ENCODE measurements at places on chromosomes 16 and 17.

GRCh38 chr17:27282054-27282551, 11.8 kb upstream of the WSB1 start:
- no peak for DNase-seq

- DNase-seq = no peak
Measured at GRCh38 chr16:55643161-55643970, 12.4 kb upstream of the SLC6A2 start.

DNA sequence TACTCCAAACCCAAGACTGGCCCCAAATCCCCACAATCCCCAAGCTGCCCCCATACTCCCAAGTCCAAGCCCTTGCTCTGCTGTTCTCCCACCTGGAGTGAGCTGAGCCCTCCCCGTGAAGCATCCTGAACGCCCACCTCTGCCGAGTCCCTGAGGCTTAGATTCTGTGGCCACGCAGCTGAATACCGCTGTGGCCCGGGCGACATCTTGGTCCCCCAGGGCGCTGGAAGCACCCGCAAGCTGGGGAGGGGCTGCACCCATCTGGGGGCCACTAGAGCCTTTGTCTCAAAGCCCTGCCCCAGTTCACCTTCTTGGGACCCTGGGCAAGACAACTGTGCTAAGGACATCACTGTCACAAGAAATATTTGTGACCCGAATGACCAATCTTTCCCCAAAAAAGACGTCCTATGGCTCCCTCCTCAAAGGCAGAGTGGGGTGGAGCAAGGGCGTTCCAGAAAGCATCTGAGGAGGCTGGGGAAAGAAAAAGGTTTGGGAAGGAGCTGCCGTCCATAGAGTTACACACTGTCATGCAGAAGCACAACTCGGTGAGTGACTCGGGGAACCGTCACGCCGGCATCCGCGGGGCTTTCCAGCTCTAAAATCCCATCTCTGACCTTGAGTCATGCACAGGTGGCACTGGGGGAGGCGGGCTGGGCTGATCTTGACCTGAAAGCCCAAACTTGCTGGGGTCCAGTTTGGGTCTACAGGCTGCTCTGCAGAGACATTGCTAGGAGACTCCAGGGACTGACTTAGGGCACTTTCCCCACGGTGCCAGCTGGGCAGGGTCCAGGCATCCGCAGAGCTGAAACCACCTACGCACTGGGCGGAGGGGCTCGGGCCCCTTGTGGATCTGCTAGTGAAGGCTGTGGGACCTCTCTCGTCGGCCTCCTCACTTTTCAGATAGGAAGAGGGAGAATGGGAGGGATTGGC, 6.6 kb downstream of the PTX4 start:
- no peak for DNase-seq

GRCh38 chr17:82247182-82247823, 18.5 kb downstream of the SLC16A3 start:
- DNase-seq = no peak

DNA sequence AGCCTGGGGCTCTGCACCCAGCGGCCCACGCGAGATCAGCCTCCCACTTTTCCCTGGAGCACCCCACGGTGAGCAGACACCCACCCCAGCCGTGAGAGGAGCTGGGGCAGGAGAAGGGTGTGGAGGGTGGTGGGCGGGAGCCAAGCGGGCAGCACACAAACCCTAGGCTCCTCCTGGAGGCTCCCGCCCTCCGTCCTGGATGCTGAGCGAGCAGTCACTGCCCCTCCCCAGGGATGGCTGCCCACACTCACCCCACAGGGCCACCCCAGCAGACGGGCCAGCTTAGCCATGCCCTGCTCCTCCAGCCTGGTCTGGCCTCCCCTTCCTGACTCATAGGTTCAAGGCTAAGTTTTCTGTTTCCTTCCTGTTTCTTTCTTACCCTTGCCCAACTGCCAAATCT, 15.7 kb upstream of the ABCC3 start:
- DNase-seq = no peak

DNA sequence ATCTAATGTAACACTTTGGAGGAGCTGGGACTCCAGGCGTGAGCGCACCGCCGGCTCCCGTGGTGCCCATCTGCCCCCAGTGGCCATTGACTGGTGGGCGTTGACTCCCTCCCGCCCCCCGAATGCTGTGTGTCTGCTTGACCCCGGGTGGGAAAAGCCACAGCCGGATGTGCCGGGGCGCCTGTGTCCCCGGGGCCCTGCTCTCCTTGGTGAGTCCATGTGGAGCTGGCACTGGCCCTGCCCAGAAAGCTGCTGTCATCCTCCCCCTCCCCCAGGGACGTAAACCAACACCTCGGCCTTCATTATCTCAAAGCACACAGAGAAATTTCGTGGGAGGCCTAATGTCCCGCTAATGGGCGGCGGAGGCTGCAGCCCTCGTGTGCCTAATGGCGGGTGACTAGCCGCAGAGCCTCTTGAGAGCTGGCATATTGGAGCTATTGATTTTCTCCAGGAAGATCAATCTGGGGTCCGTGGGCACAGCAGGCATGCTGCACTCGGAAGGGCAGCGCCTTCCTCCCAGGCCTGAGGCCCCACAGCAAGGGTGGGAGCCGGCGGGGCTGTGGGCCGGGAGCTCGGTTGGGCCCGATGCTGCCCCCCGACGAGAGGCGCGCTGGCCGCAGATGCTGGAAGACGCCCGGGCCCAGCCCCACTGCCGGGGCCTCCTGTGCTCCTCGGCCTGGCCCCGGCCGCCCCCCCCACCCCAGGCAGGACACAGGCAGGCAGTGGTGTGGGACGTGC, 4.0 kb upstream of the PERCC1 start:
- DNase-seq = peak; percentile 86

DNA sequence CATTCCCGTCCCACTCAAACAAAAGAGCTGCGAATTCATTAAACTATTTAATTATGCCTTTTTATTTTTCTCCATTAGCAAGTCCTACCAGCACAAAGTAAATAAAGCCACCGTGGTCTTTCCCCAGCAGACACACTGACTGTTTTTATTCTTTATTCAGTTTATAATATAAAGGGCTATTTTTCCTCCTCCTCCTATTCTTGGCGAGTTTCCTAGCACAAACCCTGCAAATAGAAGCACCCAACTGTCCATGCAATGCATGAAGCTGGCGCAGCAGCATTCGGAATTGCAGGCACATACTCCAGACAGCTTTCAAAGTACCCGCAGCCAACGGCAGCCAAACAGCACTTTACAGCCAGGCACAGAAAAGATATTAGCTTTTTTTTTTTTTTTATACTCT, 583.4 kb upstream of the PSMD7 start:
- peak; percentile 12 for DNase-seq

DNA sequence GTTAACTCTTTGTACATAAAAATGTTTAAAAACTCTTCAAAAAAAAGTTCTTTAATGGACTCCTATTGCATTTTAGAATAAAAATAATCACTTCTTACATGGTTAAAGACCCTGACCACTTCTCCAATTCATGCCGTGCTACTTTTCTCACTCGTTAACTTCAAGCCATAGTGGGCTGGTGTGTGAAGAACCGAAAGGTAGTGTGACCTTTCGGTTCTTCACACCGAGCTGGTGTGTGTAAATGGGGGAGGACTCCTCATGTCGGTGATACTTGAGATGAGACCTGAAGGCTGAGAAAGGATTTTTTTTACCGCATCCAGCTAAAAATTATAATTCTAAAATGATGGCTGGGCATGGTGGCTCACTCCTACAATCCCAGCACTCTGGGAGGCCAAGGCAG, 22.1 kb downstream of the RFFL start:
- DNase-seq = no peak

DNA sequence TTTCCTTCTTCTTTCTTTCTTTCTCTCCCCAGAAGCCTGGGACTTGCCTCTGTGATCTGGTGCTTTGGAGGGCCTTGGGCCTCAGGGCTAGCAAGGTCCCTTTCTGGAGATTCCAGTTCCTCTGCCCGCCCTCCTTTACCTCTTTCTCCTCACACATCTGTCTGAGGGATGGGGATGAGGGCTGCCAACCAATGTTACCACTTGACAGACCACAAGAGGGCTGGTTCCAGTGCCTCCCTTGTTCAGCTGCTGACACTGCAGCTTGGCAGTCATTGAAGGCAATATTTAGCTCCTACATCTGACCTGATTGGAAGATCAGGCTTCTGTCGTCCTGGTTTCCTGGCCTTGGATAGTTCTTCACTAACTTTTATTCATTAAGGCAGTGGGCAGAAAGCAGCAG, 3.6 kb upstream of the ZNF652 start:
- peak; percentile 10 for DNase-seq

- no peak for DNase-seq
Measured at GRCh38 chr16:1884155-1884760, 12.3 kb upstream of the MEIOB start.

DNA sequence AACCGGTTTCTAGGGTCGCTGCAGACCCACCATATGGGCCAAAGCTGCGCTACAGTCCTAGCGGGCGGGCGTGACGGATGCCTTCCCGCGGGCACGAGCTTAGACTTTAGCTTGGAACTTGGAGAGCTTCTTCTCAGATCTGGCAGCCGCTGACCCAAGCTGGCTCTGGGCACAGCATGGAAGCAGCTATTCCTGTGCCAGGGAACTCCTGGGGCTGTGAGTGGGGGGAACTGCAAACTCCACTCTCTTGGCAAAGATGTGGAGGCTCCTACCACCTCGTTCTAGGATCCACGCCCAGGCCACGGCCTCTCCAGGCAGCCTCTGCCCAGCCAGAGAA, 8.8 kb downstream of the FAAP100 start:
- DNase-seq = no peak

DNA sequence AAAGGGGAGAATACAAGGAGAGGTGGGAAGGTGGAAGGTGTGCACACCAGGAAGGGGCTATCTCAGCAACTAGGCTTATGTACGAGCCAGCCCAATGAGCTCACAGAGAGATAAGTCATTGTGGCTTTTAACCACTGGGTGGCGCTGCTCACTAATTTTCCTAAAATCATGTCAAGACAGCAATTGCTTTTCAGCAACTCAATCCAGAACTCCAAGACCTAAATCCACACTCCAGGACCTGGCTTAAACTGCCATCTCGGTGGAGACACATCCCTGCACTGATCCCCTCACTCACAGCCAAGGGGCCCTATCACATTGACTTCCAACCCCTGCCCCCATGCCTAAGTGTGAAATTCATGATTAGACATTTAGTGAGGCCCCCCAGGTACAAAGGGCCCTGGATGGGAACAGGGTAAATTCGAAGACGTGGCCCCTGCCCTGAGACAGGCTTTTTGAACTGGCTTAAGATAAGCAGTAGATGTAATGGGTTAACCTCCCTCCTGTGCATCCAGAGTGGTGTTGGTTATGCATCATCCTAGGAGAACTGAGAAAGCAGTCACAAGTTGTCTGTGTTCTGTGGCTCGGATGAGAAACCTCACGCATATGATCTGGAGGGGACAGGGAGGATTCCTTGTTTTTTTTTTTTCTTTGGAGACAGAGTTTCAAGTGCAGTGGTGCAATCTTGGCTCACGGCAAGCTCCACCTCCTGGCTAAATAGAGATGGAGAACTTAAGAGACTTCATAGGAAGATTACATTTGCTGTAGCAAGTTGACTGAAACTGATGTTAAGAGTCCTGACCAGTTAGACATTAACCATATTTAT, 11.5 kb downstream of the CCL16 start:
- peak; percentile 78 for DNase-seq

GRCh38 chr16:66886321-66886720, 6.0 kb downstream of the PDP2 start:
- DNase-seq = no peak

DNA sequence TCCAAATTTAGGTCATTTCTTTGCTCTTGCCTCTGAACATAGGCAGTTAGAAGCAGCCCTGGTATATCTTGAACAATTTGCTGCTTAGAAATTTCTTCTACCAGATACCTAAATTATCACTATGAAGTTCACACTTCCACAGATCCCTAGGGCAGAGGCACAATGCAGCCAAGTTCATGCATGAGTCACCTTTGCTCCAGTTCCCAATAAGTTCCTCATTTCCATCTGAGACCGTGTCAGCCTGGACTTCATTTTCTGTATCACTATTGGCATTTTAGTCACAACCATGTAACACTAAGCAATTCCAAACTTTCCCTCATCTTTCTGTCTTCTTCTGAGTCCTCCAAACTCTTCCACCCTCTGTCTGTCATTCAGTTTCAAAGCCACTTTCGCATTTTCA, 45.0 kb downstream of the KCNJ16 start:
- no peak for DNase-seq

GRCh38 chr17:76426853-76427252, 26.1 kb downstream of the UBE2O start:
- DNase-seq = no peak

DNA sequence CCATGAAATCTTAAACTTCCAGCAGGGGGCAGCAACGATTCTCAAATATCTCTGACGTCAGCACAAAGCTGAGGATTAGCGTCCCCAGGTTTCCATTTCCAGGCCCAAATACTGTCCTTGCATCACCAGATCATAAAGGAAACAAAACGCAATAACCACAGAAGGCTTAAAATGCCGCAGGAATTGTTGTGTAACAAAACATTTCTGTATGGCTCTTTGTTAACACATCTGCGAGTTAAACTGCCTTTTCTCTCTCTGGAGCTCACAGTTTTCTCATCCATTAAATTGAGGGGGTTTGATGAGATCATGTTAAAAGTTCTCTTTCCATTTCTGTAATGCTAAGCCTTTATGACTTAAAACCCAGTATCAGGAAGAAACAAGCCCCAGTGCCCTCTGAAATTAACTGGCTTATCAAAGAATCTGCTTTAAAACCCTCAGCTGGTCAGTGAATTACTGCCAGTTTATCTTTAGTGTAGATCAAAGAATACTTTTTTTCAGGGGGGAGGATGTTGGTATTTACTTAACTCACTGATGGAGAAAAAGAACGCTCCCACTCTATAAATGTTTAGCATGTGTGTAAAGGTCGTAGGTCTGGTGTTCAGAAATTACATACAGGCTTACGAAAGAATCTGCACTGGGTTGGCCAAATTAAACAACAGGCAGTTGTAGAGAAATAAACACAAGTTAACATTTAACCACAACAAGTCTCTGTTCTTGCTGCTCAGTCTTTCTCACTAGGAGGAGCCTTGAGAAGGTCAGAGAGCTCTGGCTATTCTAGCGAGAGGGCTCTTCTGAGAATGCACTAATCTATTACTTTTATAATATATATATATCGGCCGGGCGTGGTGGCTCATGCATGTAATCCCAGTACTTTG, 10.6 kb upstream of the TERF2 start:
- peak; percentile 65 for DNase-seq

DNA sequence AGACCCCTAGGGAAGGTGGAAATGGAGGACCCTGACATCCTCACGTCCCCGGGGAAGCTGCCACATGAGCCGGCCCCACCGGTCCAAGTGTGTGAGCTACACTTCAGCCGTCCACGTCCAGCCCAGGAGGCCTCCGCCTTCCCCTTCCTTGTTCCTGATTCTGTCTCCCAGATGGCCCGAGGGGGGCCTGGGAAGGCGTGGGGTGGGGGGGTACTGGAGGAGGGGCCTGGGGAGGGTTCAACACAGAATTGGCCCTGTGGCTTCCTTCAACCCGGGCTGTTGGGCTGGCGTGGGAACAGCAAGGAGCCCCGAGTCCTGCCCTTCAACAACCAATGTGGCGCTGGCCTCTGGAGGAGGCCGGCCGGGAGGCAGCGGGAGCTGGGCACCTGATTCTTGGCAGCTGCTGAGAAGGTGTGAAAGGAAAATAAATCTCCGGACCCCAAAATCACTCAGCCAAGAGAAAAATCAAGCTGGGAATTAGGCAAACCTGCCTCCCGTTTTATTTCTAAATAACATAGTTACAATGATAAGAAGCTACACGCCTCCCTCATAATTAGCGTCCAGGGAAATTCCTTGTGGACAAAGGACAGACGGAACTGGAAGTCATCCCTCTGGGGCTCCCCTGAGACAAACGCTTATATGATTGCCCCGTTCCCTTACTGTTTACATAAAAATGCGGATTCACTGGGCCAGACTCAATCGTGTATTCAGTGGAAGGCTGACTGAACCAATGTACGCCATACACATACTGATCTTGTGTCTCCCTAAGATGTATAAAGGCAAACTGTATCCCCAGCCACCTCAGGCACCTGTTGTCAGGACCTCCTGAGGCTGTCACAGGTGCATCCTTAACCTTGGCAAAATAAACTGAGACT, 1.8 kb upstream of the APRT start:
- DNase-seq = no peak

Measured in NCI-H1092 (cell line).